ENCODE measurements at places on chromosomes 3 and 15. TPM values are rescaled to one million over a fixed set of nuclear protein-coding genes. Genes with fewer than 3 reads are reported as not detected.

The LSAMP gene
- total RNA-seq: under 0.01 TPM

The IRAK2 gene
- total RNA-seq: 17.9 TPM

The STARD5 gene
- total RNA-seq: 24.3 TPM

The ACOX2 gene
- total RNA-seq: 4.2 TPM

The MCTP2 gene
- 53.6 TPM for total RNA-seq

The CFAP92 gene
- total RNA-seq: 0.14 TPM

The MAGEL2 gene
- total RNA-seq: under 0.01 TPM

The SCAMP5 gene
- total RNA-seq: 0.57 TPM

The DHX30 gene
- total RNA-seq: 55.6 TPM

The SH2D7 gene
- not detected for total RNA-seq

The CNTN3 gene
- total RNA-seq: 2.6 TPM

The PRSS50 gene
- total RNA-seq: not detected

The WDR93 gene
- not detected for total RNA-seq

The TTC23 gene
- 27.8 TPM for total RNA-seq

The ISLR2 gene
- 0.72 TPM for total RNA-seq

The SLC6A20 gene
- total RNA-seq: 0.14 TPM

The NLGN1 gene
- 6.7 TPM for total RNA-seq

The CKMT1B gene
- total RNA-seq: not detected

The IMPG2 gene
- 0.14 TPM for total RNA-seq
